ENCODE measurements at places on chromosomes 11 and 22.

- DNase-seq: no peak
Observed at GRCh38 chr22:20469110-20469868, 26.3 kb downstream of the KLHL22 start.

- DNase-seq: no peak
Observed at GRCh38 chr11:57873196-57873911, 111.8 kb downstream of the CTNND1 start.

DNA sequence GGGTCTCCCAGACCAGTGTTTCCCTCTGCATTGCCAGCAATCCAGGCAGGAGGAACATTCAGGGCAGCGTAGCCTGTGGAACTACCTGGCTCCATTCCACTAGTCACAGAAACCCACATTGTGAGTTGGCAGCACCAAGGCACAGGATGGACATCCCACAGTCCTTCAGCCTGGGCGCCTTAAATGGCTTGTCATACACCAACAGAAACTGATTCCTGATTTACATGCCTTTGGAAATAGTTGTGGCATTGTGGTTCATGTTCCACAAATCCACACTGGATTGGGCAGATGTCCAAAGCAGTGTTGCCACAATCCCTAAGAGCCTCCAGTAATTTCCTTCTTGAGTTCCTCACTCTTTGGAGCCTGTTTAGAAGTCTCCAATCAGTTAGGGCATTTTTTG is 225.6 kb downstream of the BLID start:
- DNase-seq: peak; percentile 95

- no peak for DNase-seq
Observed at GRCh38 chr22:48137640-48138039, 1375.2 kb downstream of the TBC1D22A start.

- peak; percentile 46 for DNase-seq
Observed at GRCh38 chr11:18594999-18595749, 4.4 kb upstream of the MISFA start.

DNA sequence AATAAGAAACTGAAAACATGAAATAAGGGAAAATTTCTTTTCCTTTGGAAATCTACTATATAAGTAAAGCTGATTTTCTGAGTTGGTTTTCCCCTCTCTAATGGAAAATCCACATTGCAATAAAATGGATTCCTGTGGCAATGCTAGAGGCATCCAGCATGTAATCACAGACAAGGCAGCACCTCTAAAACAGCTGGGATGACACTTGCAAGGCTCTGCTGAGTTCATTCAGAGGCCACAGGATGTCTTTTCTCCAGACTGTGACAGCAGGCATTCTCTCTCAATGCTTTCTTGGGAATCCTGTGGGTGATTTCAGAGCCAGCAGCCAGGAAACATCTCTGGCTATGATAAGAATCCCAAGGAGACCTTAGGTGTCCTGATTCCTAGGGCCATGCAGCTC is 201.3 kb upstream of the BLID start:
- DNase-seq: peak; percentile 52

GRCh38 chr11:65489035-65489705 is 9.7 kb upstream of the MALAT1 start:
- no peak for DNase-seq

DNA sequence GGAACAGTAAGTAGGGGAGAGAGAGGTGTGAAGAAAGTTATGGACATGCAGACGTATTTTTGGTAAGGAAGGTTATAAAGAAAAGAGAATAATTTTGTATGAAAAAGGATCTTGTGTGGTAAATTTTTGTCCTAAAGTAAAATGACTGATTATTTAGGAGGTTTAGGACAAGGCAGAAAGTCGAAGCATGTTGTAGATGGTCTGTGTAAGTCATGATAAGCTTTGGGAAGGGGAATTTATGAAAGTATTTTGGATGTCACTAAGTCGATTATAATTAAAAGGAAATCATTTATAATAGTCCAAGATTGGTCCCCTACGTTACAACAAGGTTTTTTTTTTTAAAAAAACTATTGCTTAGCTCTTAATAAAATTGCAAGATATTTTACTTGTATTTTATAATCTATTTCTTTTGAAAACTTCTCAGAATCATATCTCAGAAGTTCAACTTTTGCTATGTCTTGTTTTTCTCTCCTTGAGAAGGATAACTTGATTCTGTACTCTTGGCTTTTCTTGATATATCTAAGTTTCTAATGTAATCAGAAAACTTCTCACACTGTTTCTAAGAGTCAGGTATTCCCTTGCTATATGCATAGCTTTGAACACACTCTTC is 10.9 kb upstream of the CABP2 start:
- DNase-seq: no peak
